Muscle of leg (tissue), 16 donors: ENCODE measurements at places on chromosomes 3 and 15. TPM values are rescaled to one million over a fixed set of nuclear protein-coding genes. Genes with fewer than 3 reads are reported as not detected.

Gene NANOGP8
- total RNA-seq: 0.27 TPM

Gene ARGFX
- total RNA-seq: not detected

Gene SNRPA1
- total RNA-seq: 14.9 TPM

Gene SCG5
- total RNA-seq: 20.0 TPM

Gene GMPPB
- 12.2 TPM for total RNA-seq

Gene CAND2
- 27.2 TPM for total RNA-seq

Gene CFAP100
- not detected for total RNA-seq

Gene GOLGA6L6
- not detected for total RNA-seq

Gene TEX55
- total RNA-seq: not detected

Gene THBS1
- total RNA-seq: 101 TPM

Gene CCK
- total RNA-seq: 10.3 TPM

Gene DUOX2
- 0.04 TPM for total RNA-seq

Gene ACOX2
- total RNA-seq: 21.9 TPM

Gene MCF2L2
- total RNA-seq: 0.35 TPM

Gene MOBP
- not detected for total RNA-seq

Gene HIGD2B
- not detected for total RNA-seq

Gene ARHGAP31
- total RNA-seq: 10.5 TPM

Gene KLHL40
- 114 TPM for total RNA-seq

Gene LRRC31
- total RNA-seq: not detected

Gene ILDR1
- total RNA-seq: 0.22 TPM

Gene AKAP13
- total RNA-seq: 90.9 TPM

Gene TM4SF18
- 15.6 TPM for total RNA-seq

Gene SEMA6D
- total RNA-seq: 44.9 TPM

Gene TMEM207
- not detected for total RNA-seq

Gene PP2D1
- not detected for total RNA-seq

Gene PPARG
- total RNA-seq: 7.5 TPM

Gene ZXDC
- 18.4 TPM for total RNA-seq

Gene KCNAB1
- 4.3 TPM for total RNA-seq

Gene DCLK3
- 2.2 TPM for total RNA-seq

Gene OR5K2
- not detected for total RNA-seq

Gene ITIH1
- 0.22 TPM for total RNA-seq

Gene GHRL
- 0.40 TPM for total RNA-seq

Gene APH1B
- total RNA-seq: 10.4 TPM

Gene ZNF660
- 6.2 TPM for total RNA-seq

Gene SMARCC1
- 35.5 TPM for total RNA-seq

Gene CDC25A
- 3.8 TPM for total RNA-seq

Gene LMCD1
- 159 TPM for total RNA-seq

Gene XPC
- total RNA-seq: 15.7 TPM

Gene ATXN7
- 8.1 TPM for total RNA-seq

Gene IL16
- 3.9 TPM for total RNA-seq

Gene ABHD10
- 27.0 TPM for total RNA-seq

Gene FETUB
- total RNA-seq: 0.04 TPM

Gene SLC22A13
- total RNA-seq: 0.22 TPM

Gene SH2D7
- total RNA-seq: not detected

Gene GABRB3
- 2.3 TPM for total RNA-seq

Gene DOCK3
- total RNA-seq: 0.18 TPM

Gene PIERCE2
- total RNA-seq: 1.4 TPM

Gene IGSF10
- total RNA-seq: 22.7 TPM

Gene TMEM158
- 0.98 TPM for total RNA-seq

Gene RPUSD2
- total RNA-seq: 11.0 TPM

Gene MKRN3
- 0.62 TPM for total RNA-seq

Gene POC1A
- 3.1 TPM for total RNA-seq

Gene ICE2
- total RNA-seq: 30.1 TPM

Gene EBLN2
- total RNA-seq: 5.3 TPM
